ENCODE measurements at places on chromosomes 7 and 10.

DNA sequence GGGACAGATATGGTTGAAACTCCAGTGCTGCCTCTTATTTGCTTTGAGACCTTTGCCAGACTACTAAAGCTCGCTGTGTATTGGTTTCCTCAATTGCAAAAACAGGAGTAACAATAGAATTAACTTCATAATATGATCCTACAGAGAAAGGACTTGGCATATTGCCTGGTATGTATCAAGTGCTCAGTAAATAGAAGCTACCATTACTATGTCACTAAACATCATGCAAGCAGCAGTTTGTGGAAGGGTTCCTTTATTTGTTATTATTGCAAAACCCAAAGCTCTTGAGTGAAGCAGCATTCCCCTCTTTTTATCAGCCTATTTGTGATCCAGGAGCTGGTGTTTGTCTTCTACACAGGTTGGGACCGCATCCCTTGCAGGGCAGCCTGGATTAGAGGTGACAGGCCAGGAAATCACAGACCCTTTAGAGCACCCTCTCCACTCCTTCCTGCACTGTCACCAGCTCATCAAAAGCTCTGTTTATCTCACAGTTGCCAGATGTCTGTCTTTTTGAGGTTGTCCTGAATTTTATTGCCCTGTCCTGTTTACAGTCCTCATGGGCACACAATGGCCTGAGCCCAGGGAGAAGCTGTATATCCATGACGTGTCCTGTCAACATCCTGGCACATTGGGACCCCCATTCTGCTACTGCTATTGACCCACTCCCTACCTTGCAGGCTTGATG lies 121.5 kb downstream of the SNX10 start:
- DNase-seq, result peak; percentile 79

DNA sequence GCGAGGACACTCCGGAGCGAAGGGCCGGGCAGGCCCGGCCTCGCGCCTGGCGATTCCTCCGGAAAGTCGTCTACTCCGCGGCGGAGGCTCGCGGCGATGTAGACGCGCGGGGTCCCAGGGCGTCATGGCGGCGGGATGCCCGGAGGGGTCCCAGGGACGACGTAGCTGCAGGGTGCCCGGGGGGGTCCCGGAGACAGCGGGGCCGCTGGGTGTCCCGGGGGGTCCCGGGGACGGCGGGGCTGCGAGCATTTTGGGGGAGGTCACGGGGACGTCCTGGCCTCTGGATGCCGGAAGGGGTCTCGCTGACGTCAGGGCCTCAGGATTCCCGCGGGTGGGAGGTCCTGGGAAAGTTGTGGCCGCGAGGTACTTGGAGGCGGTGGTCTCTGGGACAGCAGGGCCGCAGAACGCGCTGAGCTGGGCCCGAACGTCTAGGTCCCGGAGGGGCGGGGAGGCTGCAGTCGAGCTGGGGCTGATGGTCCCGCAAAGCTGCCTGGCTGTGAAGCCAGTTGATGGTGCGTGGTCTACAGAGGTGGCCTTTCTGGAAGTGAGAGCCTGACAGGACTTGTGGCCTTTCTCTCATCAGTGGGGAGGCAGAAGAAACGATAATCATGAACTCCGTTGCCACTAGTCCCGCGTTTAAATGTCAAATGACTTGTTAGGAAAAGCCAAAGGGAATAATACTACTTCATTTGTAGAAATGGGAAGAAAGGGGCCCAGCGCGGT lies 637 bp downstream of the HSPA14 start:
- DNase-seq, result peak; percentile 38

DNA sequence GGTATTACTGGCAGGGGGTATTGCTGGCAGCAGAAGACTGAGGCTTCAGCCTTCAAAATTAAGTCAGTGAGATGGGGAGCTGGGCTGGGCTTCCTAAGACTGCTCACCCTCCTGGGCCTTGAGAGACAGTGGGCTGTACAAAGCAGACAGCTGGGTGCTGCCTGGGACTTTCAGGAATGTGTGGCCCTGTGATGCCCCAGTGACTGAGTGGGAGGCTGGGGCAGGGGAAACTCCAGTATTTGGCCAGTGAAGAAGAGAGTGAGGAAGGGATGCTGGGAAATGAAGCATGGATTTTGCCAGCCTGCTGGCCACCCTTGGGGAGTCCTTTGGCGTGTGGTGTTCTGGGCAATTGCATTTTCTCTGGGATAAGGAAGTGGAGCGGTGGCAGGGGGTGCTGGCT lies 442 bp downstream of the ANKRD2 start:
- no peak for DNase-seq

DNA sequence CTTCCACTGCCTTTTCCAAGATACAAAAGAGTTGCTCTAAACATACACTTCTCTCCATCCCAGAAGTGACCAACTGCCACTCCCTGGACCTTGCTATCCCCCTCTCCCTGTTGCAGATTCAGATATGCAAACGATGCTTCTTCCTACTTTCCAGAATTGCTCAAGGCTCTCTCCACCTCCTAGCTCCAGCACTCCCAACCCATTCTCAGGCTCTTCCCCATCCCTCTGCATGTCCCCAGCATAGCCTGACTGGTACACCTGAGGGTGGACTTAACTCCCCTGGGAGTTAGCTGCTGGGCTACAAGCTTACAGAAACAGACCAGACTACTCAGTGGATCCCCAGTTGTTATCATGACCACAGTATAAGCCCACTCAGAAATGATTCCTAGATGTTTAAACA lies 27.6 kb downstream of the MKRN1 start:
- DNase-seq, result no peak

- DNase-seq, result no peak
Observed at GRCh38 chr10:103556383-103557007, 63.0 kb downstream of the NEURL1 start.

- no peak for DNase-seq
Observed at GRCh38 chr10:119518176-119518575, 24.3 kb downstream of the RGS10 start.

- no peak for DNase-seq
Observed at GRCh38 chr7:153110606-153111005, 351.1 kb downstream of the ACTR3B start.

DNA sequence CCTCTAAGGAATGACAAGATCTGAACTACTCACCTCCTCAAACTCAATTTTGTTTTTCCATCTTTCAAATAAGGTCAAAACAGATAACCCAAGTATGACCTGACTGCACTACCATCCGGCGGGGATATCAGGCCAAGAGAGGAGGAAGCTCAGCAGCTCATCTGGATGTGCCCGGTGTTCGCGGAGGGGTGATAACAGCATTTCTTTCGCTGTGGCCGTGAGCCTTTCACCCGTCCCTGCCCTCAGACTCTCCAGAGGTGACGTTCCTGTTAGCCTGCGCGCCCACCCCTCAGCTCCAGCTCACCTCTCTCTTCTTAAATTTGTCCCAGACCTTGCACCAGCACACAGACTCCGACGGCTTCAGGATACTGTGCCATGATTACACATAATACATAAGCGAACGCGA lies 526 bp downstream of the ZNF248 start:
- peak; percentile 63 for DNase-seq

DNA sequence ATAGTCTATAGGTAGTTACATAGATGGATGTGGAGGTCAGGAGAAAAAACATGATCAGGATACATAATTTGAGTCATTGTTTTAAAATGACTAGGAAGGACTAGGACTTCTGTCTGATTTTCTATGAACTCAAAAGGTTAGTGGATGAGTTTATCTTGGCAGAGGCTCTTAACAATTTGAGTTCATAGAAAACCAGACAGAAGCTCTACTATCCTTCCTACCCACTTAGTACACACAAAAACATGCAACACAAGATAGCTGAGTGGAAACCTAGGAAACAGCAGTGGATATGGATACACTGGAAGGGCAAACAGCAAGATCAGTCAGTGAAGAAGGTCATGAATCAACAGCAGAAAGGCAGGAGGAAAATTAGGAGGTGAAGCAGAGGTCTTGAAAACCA lies 84.6 kb downstream of the VPS50 start:
- DNase-seq, result no peak

DNA sequence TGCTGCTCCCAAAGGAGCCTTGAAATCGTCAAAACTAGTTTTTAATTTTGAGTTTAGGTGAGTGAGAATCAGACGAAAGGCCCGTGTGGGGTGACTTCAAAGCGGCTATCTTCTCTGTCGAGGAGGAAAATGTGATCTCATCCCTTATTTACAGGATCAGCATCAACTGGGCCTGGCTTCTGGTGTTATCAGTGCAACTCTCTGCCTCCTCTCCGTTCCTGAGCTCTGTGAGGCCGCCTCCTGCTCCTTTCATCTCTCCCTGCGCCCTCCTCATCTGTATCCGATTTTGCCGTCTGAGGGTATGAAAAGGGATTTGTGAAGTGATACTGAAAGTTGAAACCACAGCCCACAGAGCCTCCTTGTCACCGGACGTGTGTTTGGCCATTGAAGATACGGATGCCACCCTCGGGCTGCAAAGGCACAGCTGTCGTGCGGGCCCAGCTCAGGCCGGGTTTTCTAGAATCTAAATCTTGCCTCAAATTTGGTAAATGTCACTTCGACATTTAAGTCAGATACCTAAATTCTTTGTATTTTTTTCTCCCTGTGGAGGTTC lies 408.7 kb upstream of the ADARB2 start:
- no peak for DNase-seq

DNA sequence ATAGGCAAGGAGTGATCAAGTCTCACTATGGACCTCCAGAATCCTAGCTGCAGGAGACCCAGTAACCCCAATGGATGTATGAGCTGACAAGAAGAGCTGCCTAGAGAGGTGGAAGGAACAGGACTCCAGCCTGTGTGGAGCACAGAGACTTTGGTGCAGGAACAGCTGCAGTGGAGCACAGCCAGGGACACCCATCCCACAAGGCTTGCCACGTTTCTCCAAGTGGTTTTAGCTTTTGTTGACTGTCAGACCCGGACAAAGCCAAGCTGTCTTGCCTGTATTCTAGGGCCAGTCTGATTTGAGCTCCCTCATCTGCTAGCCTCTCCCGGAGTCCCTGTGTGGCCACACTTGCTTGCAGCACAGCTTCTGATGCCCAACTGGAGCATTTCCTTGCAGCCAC lies 224.7 kb downstream of the CHRM2 start:
- no peak for DNase-seq

DNA sequence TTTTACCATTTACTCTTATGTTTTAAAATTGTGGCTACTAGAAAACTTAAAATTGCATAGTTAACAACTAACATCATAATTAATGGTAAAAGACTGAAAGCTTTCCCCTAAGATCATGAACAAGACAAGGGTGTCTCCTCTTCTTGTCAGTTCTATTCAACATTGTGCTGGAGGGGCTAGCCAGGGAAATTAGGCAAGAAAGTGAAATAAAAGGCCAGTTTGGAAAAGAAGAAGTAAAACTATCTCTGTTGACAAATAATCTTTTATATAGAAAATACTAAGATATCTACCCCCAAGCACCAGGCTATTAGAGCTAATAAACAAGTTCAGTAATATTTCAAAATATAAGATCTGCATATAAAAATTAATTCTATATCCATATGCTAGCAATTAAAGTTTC lies 46.9 kb upstream of the MXI1 start:
- no peak for DNase-seq

DNA sequence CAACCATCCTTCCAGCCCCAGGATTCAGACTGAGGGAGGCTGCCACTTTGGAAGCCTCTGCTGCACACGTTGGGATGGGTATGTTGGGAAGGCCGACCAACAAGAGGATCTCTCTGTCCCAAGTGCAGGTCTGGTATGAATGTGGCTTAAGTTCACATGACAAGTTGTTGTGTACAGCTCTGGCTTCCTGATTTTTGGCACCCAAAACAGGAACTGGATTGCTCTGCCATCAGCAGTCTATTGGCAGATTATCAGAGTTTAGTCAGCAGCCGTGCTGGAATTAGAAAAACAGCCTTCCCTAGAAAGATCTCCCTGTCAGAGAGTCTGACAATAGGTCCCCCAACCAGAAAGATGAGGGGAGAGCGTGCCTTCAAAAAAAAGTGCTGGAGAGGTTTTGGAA lies 66.9 kb downstream of the GOLGA7B start:
- DNase-seq, result no peak

GRCh38 chr10:73975388-73975787 lies 22.5 kb upstream of the VCL start:
- DNase-seq, result no peak

DNA sequence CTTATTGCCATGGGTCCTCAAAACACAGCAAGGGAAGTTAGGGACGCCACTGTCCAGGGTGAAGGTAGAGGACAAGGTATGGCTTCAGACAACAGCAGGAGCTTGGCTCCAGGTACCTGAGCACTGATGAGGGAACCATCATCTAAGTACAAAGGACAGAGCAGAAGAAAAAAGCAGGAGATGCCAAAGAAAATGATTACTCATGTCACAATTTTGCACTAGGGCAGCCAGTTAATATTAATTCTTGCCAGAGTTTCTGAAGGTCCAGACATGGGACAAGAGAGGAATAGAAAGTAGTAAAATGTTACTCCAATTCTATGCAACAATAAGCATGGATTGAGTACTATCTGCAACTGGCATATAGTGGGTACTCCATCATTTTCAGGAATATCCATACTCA lies 14.1 kb downstream of the PTN start:
- no peak for DNase-seq

DNA sequence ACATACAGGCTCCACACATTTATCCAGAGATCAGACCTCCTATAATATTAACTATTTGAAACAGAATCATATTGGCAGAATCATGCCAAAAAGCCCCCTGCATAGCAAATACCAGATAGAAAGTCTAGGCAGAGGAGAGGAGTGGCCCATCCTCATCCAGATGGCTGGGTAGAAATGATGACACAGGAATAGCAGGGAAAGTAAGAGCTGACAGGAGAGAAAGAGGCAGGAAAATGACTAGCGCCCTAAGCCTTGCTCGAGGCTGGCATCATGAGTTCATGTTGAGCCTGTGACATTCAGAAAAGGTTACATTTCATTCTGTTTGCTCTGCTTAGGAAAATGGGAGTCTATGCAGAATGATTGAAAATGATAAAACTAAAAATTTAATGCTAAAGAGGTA lies 27.6 kb downstream of the WIPF3 start:
- DNase-seq, result no peak

- DNase-seq, result peak; percentile 93
Observed at GRCh38 chr10:78656417-78657162, 412.2 kb upstream of the ZMIZ1 start.

- DNase-seq, result no peak
Observed at GRCh38 chr7:34840176-34840785, 182.3 kb downstream of the NPSR1 start.

DNA sequence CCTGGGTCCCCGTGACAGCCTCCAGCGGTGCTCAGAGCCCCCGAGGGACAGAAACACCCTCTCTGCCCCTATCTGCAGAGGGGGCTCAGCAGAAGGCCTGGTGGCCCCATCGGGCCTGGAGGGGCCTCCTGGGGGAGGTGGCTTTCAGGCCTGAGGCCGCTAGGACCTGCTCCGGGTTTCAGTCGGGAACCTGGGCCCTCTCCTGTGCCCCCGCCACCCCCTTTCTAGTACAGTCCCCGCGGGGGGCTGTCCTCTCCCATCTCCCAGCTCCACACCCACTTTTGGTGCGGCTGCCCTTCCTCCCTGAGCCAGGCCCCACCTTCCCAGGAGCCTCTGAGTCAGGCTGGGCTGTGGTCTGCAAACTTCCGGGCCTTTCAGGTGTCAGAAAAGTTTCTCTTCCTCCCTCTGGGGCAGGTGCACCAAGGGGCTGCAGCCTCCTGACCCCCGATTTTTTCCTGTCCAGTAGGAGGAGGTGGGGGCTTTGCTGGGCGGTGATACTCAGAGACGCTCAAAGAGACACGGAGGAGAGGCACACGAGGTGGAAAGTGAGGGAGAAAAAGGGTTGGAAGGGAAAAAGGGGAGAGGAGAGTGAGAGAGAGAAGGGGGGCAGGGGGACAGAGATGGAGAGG lies 692 bp downstream of the CARD11 start:
- DNase-seq, result no peak
